Thymus (tissue), 14 donors: ENCODE measurements at places on chromosomes 2 and 18.

GRCh38 chr2:43225788-43226557, 433 bp downstream of the ZFP36L2 start:
- DNase-seq: no peak

DNA sequence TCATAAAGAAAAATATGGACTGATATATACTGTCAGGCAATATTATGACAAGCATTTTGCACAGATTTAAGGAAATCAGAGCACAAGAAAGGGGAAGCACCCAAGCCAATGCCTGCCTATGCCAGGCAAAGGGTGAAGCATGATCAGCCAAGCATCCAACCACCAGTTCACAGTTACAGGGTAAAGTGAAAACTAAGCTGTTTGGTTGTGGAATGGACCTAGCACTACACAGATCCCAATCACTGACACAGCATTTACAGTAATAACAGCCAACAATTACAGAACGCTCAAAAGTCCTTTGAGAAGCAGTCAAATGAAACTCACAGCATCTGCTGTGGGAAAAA, 90.3 kb downstream of the SP3 start:
- DNase-seq: no peak

DNA sequence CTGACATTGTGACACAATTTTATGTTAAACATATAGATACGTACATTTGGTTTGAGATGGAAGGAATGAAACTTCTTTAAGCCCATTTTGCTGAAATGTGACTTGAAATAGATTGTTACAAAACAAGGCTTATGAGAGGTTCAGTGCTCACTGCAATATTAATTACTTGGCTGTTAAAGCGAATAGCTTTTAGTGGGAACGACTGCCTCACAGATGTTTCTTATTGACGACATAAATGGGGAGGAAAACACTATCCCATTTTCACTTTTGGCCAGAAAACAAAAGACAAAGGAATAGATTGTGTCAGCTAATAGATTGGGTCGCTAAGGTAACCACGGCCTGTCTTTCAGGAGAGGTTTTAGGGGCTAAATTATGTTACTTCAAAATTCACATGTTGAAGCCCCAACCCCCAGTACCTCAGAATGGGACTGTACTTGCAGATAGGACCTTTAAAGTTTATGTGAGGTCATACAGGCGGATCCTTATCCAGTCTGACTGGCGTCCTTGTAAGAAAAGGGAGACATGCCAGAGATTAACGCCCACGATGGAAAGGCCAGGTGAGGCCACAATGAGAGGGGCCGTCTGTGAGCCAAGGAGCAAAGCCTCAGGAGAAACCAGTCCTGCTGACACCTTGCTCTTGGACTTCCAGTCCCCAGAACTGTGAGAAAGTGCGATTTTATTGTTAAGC, 10.8 kb downstream of the INPP1 start:
- DNase-seq: no peak

GRCh38 chr2:241136191-241136590, 13.1 kb downstream of the PASK start:
- no peak for DNase-seq

DNA sequence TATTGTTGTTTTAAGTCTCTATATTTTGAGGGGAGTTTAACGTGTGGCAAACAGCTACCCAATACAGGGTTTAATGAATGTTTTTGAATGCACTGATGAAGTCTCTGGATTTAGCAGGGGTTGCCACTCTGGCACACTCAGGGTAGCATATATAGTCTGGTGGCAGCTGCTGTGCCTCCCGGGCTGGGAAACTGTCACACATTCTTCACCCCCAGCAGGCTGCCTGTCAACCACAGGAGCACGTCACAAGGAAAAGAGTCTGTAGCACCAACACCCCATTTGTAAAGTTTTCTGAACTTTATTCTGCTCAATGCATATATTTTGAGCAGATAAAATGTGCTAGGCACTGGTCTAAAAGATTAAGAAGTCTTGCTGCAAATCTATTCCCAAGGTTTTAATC, 39.3 kb downstream of the NGEF start:
- no peak for DNase-seq

DNA sequence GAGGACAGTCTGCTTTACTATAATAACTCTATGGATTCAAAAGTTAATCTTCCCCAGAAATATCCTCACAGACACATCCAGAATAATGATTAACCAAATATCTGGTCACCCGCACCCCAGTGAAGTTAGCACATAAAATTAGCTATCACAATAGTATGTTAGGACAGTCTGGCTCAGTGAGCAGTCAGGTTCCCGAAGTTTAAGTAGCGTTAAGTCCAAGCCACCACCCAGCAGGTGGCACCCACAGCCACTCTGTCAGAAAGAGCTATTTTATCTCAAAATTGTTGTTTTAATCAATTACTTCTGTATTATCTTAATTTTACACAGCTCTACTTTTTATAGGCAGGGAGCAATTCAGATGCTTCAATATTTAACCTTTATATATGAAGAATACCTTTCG, 537.5 kb downstream of the MBD2 start:
- DNase-seq: no peak

GRCh38 chr2:23243073-23243659, 141.8 kb upstream of the KLHL29 start:
- no peak for DNase-seq

- no peak for DNase-seq
Measured at GRCh38 chr2:120825370-120826259, 89.9 kb downstream of the GLI2 start.

GRCh38 chr2:205017381-205017780, 472.1 kb downstream of the PARD3B start:
- DNase-seq: no peak

- DNase-seq: no peak
Measured at GRCh38 chr2:201793631-201794030, 12.7 kb upstream of the CDK15 start.

GRCh38 chr18:69490072-69490471, 89.4 kb downstream of the DOK6 start:
- no peak for DNase-seq

GRCh38 chr2:50649626-50650402, 382.1 kb downstream of the NRXN1 start:
- DNase-seq: no peak

DNA sequence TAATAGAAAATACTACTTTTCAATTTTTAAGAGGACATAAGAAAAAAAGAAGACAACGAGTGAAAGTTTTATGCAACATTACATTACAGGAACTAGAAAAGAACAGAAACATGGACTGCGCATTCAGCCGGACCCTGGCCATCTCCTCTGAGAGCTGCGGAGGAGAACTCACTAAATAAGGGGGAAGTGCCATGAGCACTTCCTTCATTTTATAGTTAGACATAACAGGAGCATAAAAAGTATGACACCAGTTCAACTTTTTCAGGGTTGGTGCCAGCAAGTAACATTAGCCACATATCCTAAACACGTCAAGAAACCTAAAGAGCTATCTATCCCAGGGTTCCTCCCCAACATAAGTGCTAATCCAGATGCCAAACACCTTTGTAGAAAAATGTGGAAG, 78.0 kb upstream of the SERTAD2 start:
- no peak for DNase-seq

GRCh38 chr18:31077878-31078277, 24.3 kb downstream of the DSC2 start:
- no peak for DNase-seq
